Stimulated activated CD4-positive, alpha-beta T cell treated with anti-CD3 and anti-CD28 coated beads, Interleukin-1b, Interleukin-23, amount 100 ng/mL, for 1 hour (primary cell): ENCODE measurements at places on chromosomes 13 and 19.
A peak's percentile ranks its signal among the peaks of the same experiment; 100 is the strongest.

GRCh38 chr19:14979476-14980255 lies at the start of gene SLC1A6:
Gene SLC1A6, minus strand, starts transcription at chr19:14979864. Its CDS starts 6,954 bp downstream, at chr19:14972910.
- no peak for DNase-seq

DNA sequence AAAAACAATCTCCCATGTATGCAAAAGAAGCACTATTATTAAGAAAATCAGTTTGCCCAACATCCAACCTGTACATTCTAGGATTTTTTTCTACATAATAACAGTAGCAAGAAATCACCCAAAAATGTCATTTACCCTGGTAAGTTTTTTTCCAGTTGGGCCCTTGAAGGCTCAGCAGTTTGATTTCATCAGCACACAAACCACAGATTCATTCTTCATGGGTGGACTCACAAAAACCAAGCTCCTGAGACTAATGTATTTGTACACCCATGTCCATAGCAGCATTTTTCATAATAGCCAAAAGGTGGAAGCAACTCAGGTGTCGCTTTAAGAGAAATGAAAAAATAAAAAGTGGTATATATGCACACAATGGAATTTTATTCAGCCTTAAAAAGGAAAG lies 210.1 kb downstream of the TBC1D4 start:
- DNase-seq: no peak

DNA sequence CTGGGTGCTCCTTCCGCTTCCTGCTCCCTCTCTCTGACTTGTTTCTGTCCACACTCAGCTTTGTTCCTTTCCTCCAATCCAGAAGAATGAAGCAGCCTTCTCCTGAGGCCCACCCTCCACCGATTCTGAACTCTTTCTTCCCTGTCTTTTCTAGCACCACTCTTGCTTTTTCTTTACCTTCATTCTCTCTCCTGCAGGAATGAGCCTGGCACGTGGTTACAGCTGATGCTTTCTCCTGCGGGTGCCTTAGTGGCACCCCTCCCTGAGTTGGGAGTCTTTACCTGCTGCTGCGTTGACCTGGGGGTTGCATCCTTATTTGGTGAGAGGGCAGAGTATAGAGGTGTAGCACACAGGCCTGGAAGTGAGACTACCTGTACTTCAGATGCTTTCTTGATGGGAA lies 6.2 kb downstream of the UBAC2 start:
- DNase-seq: no peak

- DNase-seq: no peak
These were observed 62.3 kb downstream of the ZNF627 start for GRCh38 chr19:11659612-11660011.

- no peak for DNase-seq
These were observed 81.7 kb upstream of the ABCC4 start for GRCh38 chr13:95382916-95383315.

GRCh38 chr13:87999240-87999700 lies 328.1 kb downstream of the SLITRK5 start:
- DNase-seq: no peak

GRCh38 chr19:44002212-44002565 lies 568 bp upstream of the ZNF230 start:
- DNase-seq: no peak

DNA sequence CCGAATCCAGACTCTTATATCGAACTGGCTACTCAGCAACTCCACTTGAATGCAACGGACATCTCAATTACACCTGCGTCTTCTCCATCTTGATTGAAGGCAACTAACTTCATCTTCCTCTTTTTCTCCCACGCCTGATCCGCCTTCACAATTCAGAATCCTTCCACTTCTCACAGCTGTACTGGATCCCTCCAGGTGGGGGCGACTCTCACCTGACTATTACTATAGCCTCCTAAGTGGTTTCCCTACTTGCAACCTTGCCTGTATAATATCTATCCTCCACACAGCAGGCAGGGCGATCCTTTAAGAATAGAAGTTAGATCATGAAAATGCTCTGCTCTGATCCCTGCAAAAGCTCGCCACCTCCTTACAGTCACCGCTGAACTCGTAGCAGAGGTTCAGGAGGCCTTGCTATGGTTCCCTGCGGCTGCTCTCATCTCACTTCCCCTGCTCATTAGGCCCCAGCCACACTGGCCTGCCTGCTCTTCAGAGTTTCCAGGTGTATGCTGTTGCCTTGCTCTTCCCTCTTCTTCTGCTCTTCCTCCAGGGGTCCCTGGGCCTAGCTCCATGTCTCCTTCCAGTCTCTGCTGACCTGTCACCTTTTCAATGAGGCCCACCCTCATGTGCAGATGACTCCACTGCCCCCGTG lies 31.9 kb downstream of the RFXAP start:
- no peak for DNase-seq

DNA sequence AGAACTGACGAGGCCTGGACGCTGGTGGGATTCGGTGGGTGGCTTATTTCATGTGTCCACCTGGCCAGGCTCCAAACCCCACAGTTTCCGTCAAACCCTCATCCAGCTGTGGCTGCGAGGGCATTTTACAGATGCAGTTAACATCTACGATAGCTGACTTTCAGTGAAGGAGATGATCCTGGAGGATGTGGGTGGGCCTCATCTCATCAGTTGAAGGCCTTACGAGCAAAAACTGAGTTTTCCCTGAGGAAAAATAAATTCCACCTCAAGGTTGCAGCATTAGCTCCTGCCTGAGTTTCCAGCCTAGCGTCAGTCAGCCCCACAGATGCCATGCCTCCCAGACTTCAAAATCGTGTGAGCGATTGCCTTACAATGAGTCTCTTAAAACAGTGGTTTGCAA lies 111.1 kb upstream of the PEG3 start:
- DNase-seq: no peak

- no peak for DNase-seq
These were observed 811.5 kb upstream of the ATXN8OS start for GRCh38 chr13:69296130-69296529.

- no peak for DNase-seq
These were observed 2.8 kb downstream of the GFY start for GRCh38 chr19:49427855-49428546.

GRCh38 chr19:58229255-58229639 lies 533 bp downstream of the ZNF544 start:
- no peak for DNase-seq

- DNase-seq: no peak
These were observed 489 bp downstream of the CCNE1 start for GRCh38 chr19:29812080-29812880.

DNA sequence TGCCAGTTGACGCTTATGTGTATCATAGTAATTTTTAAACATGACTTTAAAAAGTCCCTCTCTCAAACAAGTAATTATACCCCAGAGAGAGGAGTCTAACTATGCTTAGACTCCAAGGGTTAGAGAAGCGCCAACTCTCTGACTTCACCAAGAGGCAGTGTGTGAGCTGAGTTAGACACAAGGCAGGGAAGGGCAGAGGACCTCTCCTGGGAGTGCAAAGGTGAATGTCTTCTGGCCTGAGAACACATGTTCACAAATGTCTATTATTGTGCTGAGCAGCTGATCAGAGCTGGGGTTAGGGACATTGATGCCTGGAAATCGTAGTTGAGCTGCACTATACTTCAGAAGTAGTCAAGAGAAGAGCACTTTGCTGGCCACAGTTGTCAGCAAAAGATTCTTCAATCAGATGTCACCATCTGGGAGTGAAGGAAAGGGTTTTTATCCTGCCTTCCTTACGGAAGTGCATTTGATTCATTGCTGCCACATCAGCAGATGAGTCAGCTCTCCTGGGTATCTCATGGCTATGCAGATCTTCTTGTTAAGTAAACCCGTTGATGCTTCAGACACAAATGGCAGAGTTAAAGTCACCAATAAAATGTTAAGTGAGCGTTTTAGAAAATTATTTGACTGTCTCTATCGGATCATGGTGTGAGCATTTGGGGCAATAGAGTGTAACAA lies 283.2 kb upstream of the ARGLU1 start:
- no peak for DNase-seq

DNA sequence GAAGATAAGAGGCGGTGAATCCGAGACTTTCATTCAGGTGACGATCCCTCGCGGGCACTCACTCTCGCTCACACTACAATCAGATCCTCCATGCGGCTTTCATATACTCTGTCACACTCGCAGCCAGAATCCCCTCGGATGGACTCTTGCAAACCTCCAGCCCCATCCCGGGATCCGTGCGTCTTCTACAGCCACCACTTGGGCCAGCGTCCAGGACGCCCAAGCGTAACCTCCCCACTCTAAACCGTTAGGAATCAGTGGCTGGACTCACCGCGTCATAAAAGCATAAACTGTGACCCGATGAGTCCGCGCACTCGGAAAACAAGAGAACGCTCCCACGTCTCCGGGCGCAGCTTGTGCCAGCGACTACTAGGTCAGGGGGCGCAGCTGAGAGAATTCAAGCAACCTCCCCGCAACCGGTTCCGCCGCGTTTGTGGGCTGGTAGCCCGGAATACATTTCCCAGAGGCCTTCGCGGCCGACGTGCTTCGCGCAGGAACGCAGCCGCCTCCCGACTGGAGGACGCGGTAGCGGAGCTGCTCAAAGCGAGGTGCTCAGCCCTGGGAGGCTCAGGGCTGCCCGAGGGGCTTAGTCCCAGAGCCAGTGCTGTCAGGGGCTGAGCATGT lies 27.6 kb downstream of the ZNF607 start:
- peak; percentile 51 for DNase-seq

- no peak for DNase-seq
These were observed 96.6 kb downstream of the COL4A2 start for GRCh38 chr13:110403721-110404120.

DNA sequence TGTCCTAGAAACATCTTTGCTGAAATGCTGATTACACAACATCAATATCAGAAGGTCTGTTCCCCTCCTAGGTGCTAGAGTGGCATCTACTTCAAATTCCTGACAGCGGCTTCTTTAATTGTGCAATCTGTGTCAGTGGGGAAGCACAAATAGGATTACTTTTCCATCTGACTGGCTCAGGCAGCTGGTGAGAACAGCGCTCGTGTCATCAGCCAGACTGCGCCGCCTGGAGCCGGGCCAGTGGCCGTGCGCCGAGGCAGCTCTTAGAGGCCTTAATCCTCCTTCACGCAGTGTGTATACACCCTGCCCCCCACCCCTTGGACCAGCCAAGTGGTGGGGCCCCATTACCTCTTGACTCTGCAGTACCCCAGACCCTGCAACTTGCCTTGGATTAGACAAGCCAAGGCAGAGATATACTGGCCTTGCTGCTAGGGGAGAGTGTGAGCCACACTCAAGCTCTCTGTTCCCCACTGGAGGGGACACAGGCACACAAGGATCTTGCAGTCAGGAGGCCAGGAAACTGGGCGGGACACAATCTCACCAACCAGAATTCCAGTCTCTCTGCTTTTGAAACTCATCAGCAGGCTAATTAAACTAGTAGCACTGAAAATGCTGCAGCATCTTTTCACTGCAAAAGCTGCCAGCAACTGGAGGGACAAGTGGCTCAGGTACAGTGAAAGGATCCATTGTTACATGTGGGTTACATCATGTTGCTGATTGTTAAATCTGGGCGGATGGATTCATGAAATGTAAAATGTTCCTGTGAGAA lies 48.9 kb upstream of the EPHX3 start:
- DNase-seq: no peak

DNA sequence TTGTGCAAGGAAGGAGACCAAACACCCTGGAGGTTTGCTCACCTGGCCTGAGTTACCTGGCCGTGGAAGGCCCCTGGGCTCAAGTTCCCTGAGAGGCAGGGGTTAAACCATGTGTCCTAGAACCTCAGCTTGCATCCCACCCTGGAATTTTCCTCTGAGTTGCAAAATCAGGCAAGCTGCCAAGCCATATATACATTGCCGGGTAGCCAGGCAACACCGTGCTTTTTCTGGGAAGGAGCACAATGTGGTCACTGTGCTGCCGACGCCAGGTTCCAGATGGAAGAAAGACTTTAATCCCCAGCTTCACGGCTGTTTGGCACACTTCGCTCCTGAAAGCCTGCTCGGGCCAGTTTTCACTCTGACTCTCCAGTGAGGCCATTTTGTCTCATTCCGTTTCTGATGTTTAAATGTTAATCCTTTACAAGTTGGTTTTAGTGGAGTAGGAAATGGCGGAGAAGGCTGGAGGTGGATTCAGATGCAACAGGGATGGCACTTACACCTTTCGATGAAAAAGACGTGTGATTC lies 60.1 kb upstream of the PEG3 start:
- no peak for DNase-seq

DNA sequence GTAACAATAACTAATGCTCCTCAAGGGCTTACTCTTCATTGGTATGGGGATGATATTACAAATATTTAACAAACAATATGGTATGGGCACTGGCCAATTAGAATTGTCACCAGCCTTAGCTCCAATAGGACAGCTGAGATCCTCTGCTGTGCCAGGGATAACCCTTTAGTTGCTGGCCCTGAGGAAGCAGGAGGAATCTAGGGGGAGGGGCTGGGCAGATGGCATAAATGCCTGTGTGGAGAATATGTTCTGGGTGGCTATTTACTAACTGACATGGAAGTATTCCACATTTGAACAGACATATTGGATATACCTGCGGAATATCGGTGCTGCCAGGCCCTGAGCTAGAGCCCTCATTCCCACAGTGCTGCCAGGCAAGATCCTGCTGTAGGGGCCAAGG lies 16.6 kb upstream of the LRCH1 start:
- no peak for DNase-seq

- DNase-seq: no peak
These were observed 136.8 kb downstream of the TBC1D4 start for GRCh38 chr13:75345193-75345592.

DNA sequence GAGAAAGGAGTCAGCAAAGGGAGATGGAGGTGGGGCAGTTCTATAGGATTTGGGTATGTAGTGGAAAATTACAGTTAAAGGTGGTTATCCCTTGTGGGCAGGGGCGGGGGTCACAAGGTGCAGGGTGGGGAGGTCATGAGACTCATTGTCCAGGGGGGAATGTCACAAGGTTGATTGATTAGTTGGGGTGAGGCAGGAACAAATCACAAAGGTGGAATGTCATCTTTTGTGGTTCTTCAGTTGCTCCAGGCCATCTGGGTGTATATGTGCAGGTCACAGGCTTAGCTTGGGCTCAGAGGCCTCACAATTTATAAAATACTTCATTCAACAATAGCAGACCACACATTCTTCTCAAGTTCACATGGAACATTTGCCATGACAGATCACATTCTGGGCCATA lies 109.6 kb downstream of the ATP11A start:
- no peak for DNase-seq

DNA sequence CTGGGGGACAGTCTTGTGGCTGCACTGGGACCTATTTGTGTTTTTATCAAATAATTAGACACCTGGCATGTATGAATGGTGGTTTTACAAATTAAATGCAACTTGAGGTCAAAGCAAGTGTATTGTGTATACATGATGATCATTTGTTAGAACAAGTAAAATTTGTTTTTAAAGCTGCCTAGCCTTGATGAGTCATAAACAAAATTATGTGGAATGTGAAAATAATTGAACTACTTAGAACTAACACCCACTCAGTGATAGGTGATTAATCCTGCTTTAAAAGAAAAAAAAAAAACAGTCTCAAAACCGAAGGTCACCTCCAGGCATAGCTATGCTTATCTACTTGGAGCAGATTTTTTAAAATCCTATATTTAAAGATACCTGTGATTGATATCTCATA lies 770.3 kb upstream of the SLITRK5 start:
- DNase-seq: no peak
